ENCODE measurements at places on chromosomes 16 and 17.

DNA sequence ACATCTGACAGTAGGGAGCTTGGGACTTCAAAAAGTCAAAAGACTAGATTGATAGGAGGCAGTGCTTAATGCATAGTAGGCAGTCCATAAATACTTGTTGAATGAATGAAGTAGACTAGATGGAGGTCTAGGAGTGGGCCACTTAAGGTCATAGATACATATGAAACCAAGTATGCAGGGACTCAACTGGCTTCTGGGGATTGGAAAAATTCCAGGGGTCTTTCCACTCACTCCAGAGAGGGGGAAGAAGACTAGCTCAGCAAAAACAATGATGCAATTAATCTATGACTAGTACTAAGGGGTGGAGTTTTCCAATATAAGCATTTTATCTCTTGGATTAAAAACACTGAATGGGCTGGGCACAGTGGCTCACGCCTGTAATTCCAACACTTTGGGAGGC lies 298.3 kb upstream of the XYLT1 start:
- DNase-seq = no peak

DNA sequence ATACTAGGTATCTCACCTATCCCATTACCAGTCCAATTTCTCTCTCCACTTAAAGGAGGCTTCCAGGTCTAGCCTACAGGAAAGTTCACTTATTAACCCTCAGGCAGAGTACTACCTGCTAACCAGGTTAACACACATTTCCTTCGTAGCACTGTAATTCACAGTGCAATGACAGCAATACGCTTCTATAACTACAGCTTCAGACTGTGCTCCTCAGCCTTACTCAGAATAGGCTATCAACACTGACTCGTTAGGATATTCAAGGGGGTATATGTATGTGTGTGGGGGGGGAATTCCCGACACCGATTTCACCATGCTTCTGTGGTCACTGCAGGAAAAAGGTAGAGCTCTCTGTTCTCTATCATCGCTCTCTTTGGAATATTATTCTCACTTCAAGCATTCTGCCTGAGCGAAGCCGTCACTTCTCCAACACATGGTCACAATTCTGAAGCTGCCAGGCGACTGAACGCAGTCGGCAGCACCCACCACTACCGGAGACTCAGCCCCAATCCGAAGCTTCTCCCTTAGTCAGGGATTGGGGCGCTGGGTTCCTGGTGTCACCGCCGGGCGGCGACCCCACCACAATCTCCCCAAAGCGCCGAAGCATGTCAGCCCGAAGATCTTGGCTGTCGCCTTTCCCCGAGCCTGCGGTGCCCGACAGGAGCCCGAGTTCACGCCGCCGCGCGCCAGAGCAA lies 618 bp downstream of the GGA3 start:
- DNase-seq = no peak

DNA sequence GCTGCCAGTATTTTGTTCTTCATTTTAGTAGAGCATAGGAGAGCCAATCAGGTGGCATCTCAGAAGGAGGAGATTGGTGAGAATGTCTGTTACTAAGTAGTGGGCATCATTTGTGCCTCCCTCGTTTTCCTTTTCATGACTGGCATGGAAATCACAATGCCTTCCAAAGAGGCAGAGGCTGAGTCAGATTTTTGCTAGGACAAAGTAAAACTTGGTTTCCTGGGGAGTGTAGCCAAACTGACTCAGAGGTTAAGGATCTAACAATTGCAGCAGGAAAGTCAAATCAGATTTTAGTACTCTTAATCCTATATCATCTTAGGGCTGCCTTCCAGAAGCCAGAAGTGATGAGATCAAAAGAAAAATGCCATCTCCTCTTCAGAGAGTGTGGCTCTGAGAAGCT lies 138.7 kb downstream of the ANKFN1 start:
- DNase-seq = no peak

DNA sequence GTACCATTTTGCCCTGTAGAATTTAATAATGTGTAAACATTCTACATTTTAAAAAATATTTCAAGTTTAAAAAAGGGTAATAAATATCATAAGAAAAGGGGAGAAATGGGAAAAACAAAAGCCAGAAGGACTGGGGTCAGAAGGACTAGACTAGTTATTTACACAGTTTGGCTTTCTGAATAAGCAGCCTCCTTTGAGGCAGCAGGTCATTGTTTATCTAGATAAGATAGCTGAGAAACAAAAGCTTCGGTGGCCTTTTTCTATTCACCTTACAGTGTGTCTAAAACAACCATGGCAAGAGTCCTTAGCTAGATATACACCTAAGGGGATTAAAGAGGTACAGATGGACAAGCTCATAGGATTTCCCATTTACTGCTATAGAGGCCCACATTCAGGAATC lies 396.5 kb upstream of the PMFBP1 start:
- no peak for DNase-seq

DNA sequence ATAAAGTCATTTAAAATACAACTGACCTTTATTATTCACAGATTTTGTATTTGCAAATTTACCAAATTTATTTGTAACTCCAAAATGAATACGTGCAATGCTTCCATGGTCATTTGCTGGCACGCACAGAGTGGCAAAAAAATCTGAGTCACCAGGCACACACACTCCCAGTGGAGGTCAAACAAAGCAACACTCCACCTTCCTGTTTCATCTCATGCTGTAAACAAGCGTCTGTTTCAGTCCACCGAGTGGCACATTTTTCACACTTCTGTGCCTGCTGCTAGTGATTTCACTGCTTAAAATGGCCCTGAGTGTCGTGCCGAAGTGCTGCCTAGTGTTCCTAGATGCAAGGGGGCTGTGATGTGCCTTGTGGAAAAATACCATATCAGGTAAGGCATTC lies 17.8 kb upstream of the ITGAE start:
- no peak for DNase-seq

GRCh38 chr17:47733674-47734410 lies 806 bp downstream of the TBX21 start:
- peak; percentile 62 for DNase-seq

GRCh38 chr17:32486701-32487472 lies at the start of gene CDK5R1:
Gene CDK5R1, plus strand, starts transcription at chr17:32486993. Its CDS starts 628 bp downstream, at chr17:32487621.
- DNase-seq = peak; percentile 71

- DNase-seq = peak; percentile 52
Measured at GRCh38 chr16:85995541-85996423, 96.8 kb downstream of the IRF8 start.

GRCh38 chr16:67727521-67728485 lies 8.7 kb upstream of the GFOD2 start:
- no peak for DNase-seq

GRCh38 chr16:88461331-88462269 lies 8.5 kb downstream of the ZFPM1 start:
- DNase-seq = no peak

GRCh38 chr16:79559532-79559931 lies 41.0 kb downstream of the MAF start:
- DNase-seq = no peak

- DNase-seq = no peak
Measured at GRCh38 chr17:14845591-14846281, 419.4 kb downstream of the PMP22 start.

DNA sequence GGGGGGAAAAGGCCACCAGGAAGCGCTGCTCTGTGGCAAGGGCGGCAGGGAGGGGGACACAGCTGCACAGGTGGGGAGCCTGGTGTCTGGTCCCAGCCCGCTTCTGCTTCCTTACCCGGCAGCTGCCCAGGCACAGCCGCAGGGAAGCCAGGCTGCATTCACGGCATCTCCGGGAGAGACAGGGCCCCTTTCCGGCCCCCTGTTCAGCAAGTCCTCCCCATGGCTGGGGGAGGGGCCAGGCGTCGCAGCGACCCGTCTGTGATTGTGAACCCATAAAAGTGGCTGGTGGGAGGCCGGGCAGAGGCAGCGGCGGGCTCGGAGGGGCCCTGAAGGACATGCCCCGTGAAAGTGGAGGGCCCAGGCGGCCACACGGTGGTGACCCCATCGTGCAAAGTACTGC lies 28.7 kb downstream of the SOX8 start:
- DNase-seq = no peak

- DNase-seq = no peak
Measured at GRCh38 chr17:81163703-81164370, 1.5 kb upstream of the PVALEF start.

- no peak for DNase-seq
Measured at GRCh38 chr16:12390644-12391043, 413.0 kb downstream of the CPPED1 start.

DNA sequence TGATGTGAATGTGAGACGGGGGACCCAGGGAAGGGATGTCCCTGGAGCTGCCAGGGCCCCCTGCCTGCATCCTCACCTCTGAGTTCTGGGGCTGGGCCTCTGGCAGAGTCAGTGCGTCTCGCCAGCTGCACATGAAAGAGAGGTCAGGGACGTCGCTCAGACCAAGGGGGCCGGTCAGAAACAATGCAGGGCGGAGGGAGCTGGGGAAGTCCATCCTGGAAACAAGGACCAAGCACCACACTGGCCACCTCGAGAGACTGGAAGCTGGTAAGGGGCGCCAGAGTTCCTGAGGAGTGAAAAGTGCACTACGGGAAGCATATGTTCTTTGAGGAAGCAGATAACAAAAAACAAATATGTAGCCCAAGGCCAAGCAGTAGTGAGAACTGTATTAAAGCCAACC lies 2.1 kb downstream of the TAF1C start:
- DNase-seq = no peak

- peak; percentile 19 for DNase-seq
Measured at GRCh38 chr17:76793775-76794174, 55.9 kb downstream of the MFSD11 start.

DNA sequence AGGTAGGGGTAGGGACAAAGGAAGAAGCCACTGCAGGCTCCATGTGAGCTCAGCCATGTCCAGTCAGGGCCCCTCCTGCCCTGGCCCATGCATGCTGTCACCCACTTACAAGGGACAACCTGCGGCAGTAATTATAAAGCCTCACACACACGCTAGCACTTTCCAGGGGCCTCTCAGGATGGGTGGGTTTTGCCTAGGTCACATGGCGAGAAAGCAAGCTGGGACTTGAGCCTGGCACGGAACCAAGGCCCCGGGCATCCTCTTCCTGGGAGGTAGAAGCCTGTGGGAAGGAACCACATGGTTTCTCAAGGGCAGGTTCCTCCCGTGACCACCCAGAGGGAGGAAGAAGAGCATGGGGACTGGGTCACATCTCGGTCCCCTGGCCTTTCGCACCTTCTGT lies 7.0 kb downstream of the ZNF319 start:
- no peak for DNase-seq

- no peak for DNase-seq
Measured at GRCh38 chr17:64682261-64683181, 20.4 kb upstream of the SMURF2 start.

- DNase-seq = no peak
Measured at GRCh38 chr17:3905017-3905520, 11.2 kb downstream of the P2RX1 start.

- DNase-seq = peak; percentile 55
Measured at GRCh38 chr17:48444516-48445247, 14.7 kb upstream of the SKAP1 start.

- DNase-seq = no peak
Measured at GRCh38 chr17:17999364-18000029, 26.8 kb downstream of the DRC3 start.

DNA sequence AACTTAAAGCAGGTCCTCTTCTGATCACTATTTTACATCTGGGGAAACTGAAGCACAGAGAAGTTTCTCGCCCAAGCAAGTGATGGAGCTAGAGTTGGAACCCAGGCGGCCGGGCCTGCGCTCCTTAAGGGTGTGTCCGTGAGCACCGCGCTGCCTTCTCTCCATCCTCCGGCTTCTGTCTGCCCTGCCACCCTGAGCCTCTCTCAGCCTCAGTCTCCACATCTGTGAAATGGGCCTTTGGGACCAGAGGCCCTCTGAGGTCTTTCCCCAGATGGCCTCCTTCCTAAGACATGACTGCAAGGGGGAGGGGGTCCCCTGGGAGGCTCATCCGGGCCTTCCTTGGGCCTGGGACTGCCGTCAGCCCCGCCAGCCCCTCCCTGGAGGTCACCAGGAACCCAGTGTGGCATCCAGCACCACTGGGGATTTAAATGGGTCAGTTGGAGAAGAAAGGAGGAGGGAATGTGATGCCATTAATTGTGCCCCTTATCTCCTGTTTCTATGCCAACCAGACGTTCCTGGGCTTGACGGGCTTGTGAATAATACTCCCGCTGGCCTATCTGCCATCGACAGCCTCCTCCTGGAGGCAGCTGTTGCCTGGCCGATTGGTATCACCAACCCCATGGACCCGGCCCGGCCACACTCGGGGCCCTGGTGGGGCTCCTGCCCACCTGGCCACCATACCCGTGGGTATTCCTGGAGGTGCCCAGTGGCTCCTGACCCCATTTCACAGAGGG lies 5.1 kb downstream of the ZFPM1 start:
- DNase-seq = no peak

DNA sequence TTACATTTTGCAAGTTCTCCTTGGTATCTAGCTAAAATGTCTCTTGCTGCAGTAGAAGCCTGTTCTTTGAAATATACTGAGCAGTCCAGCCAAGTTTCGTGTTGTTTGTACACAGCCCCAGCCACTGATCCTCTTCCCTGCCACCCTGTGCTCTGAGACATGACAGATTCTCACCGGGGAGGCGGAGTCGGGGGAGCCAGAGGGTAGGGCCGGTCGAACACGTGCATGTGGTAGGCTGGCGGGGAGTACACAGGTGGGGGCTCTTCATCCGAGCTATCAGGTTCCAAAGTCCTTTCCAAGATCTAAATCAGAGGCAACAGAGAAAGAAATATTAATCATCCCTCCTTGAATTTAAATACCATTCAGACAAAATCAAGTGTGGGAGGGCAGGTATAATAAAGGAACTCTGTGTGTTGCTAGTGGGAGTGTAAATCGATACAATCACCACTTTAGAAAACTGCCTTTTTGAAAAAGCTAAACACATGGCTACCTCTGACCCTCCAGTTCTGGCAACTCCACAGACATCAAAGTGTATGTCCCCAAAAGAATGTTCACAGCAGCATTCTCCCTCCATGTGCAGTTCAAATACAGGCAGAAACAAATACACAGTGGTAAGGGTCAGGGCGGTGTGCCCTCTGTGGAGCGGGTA lies 29.7 kb upstream of the MRPS23 start:
- no peak for DNase-seq

DNA sequence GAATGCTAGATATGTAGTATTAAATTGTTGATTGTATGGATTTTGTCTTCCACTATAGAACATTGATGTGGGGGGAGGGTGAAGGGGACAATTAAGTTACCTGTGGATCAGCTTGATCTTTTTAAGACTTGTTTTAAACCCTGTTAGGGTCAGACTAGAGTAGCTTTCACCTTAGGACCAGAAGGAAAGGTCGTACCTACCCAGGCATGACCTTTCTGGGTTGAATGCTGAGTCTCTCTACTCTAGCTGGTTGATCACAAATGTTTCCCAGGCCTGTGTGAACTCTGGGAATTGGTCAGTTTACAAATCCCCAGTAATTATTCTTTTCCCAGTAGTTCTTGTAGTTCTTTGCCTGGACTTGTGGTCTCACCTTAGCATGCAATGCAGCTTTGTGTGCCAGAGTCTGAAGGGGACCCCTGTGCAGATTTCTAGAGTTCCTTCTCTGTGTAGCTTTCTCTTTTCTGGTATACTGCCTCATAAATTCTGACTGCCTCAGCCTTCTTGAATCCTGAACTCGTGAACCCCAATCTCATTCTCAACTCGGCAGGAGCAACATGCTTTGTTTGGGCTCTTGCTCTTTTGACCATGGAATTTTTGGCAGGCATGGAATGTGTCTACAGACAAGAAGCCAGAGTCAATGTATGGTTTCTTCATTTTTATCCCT lies 54.1 kb downstream of the VMP1 start:
- no peak for DNase-seq

GRCh38 chr16:7304958-7305357 lies 27.7 kb upstream of the RBFOX1 start:
- DNase-seq = no peak

Data from activated T-cell treated with anti-CD3 and anti-CD28 coated beads, Interleukin-2, amount 50 U/mL, for 48 hours (primary cell).